ENCODE measurements at places on chromosomes 5 and 9.

GRCh38 chr5:138338411-138339090 lies 485 bp downstream of the FAM53C start:
- no peak for DNase-seq

- DNase-seq: no peak
These were observed 19.2 kb downstream of the GALNT12 start for GRCh38 chr9:98826716-98827115.

DNA sequence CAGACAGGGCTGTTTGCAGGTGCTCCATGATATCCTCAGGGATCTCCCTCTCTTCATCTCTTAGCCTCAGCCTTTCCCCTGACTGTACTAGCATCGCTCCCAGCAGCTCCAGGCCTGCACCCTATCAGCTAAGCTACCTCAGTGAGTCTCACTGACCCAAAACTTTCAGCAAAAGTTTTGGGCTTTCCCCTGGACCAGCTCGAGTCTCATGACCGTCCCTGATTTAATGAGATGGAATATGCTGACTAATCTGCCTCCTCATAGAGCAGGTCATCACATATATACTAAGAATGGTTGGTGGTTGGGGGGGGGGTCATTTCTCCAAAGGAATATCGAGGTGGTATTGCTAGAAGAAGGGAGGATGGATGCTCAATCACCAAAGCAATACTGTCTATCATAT lies 151.5 kb downstream of the NR3C1 start:
- DNase-seq: no peak

DNA sequence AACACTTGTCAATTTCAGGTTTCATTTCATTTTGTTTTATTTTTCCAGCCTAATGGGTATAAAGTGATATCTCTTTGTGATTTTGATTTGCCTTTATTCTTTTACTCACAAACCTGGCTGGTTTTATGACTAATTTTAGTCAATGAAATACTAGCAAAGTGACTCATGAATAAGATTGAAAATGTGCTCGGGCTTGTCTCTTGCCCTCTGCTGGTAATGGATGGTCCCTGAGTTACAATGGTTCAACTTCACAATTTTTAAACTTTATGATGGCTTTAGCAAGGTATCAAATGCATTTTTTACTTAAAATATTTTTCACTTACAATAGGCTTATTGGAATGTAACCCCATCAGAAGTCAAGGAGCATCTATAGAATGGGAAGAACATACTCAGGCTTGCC lies 431.4 kb upstream of the CCNG1 start:
- no peak for DNase-seq

GRCh38 chr9:104836235-104836634 lies 72.3 kb downstream of the NIPSNAP3B start:
- DNase-seq: no peak

- peak; percentile 18 for DNase-seq
These were observed 4.0 kb downstream of the PAPPA start for GRCh38 chr9:116157436-116158138.

- no peak for DNase-seq
These were observed 129.6 kb upstream of the CNTLN start for GRCh38 chr9:17005056-17005823.

- no peak for DNase-seq
These were observed 779.3 kb downstream of the CDH9 start for GRCh38 chr5:26259081-26259480.

GRCh38 chr9:88697764-88698432 lies 162.9 kb downstream of the NXNL2 start:
- no peak for DNase-seq

GRCh38 chr5:99331061-99331460 lies 402.3 kb upstream of the CHD1 start:
- DNase-seq: no peak

DNA sequence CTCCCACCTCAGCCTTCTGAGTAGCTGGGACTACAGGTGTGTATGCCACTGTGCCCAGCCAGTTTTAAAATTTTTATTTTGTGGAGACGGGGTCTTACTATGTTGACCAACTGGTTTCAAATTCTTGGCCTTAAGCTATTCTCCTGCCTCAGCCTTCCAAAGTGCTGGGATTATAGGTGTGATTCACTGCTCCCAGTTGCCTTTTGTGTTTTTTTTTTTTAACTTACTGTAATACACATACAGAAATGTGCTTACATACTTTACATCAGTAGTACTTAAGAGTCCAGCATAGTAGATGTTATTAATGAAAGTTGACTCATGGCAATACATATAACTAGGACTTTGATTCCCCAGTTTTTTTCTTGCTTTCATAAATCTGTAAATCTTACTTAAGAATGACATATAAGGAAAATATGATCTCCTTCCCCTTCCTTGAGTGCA lies 4.7 kb downstream of the MAN2A1 start:
- no peak for DNase-seq

- no peak for DNase-seq
These were observed 616.0 kb upstream of the EDIL3 start for GRCh38 chr5:85000671-85001070.

DNA sequence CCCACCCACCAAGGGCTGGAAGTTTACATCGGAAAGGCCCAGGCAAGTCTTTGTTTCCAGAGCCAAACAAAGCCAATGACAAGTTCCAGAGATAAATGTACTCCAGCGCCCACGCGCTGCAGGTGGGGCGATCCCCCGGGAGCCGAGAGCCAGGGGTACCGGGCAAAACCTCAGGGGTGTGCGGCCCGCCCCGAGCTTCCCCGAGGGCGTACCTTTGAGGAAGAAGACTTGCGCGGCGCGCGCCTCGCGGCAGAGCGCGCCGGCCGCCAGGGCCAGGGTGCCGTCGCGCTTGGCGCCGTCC lies 671 bp downstream of the DUSP1 start:
- no peak for DNase-seq

GRCh38 chr5:172186114-172186695 lies 1.8 kb downstream of the STK10 start:
- no peak for DNase-seq

- no peak for DNase-seq
These were observed 34.4 kb downstream of the INSYN2B start for GRCh38 chr5:169945831-169946261.

DNA sequence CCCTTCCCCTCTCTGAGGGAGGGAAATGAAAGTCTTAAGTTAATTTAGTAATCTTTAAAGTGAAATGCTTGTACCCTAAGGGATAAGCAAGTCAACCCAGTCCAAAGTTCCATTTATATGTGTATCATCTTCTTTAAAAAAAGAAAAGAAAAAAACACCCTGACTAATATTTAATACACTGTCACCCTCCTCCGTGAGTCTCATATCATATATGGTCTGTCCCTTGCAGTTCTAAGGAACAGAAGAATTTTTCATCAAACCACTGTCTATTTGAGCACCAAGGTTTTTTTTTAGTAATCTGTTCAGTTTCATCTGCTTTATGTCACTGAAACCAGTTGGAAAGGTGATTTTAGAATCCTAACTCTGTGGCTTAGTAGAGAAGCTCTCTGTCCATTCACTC lies 15.2 kb downstream of the TNIP1 start:
- no peak for DNase-seq

DNA sequence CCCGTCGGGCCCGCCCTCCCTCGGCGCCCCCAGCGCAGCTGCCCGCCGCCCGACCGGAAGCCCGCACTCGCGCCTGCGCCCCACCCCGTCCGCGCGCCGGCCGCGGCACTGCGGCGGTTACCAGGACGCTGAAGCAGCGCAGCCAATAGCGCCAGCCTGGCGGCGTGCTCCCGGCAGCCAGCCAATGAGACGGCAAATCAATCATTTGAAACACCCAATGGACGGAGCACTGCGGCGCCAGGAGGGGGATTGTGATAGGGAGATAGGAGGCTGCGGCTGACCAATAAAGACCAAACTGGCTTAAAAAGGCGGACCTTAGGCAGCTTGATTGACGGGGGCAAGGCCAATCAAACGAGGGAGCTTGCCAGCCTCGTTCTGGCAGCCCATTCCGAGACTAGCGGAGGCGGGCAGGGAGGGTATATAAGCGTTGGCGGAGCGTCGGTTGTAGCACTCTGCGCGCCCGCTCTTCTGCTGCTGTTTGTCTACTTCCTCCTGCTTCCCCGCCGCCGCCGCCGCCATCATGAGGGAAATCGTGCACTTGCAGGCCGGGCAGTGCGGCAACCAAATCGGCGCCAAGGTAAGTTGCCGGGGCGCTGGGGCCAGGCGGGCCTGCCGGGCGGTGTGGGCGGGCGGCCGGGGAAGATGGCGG lies at the start of gene TUBB4B:
Gene TUBB4B (plus strand): TSS at position 447 of the 649 bp plus-strand sequence. CDS start 74 bp downstream, at position 521.
- DNase-seq: peak; percentile 100

- DNase-seq: no peak
These were observed 95.2 kb upstream of the PHF24 start for GRCh38 chr9:34862836-34863235.

DNA sequence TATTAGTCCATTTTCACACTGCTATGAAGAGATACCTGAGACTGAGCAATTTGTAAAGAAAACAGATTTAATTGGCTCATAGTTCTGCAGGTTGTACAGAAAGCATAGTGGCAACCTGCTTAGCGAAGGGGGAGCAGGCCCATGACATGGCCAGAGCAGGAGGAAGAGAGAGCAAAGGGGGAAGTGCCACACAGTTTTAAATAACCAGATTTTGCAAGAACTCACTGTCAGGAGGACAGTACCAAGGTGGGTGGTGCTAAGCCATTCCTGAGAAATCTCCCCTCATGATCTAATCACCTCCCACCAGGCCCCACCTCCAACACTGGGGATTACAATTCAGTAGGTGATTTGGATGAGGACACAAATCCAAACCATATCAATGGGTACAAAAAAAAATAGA lies 16.8 kb upstream of the PCSK5 start:
- no peak for DNase-seq

GRCh38 chr5:12177225-12177624 lies 273.0 kb upstream of the CTNND2 start:
- DNase-seq: no peak

GRCh38 chr9:87464110-87464991 lies 33.3 kb upstream of the DAPK1 start:
- no peak for DNase-seq

GRCh38 chr5:37495210-37495609 lies 116.1 kb downstream of the WDR70 start:
- DNase-seq: no peak

DNA sequence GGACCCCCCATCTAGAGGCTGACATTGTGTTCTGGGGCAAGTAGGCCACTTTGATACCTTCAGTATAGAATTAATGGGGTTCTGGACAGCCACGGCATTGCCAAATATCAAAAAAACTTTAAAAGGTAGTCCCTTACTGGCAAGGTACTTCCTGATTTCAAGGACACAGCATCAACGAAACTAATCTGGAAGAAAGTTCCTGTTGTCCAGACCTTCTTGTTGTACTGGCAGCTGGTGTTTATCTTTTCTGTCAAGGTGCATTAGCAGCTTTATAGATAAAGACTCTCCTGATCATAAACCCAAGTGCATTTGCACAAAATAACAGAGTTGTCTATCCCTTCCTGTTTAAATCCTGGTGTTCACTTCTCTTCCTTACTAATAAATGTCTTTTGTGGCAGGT lies 23.7 kb upstream of the GOLGA1 start:
- no peak for DNase-seq

DNA sequence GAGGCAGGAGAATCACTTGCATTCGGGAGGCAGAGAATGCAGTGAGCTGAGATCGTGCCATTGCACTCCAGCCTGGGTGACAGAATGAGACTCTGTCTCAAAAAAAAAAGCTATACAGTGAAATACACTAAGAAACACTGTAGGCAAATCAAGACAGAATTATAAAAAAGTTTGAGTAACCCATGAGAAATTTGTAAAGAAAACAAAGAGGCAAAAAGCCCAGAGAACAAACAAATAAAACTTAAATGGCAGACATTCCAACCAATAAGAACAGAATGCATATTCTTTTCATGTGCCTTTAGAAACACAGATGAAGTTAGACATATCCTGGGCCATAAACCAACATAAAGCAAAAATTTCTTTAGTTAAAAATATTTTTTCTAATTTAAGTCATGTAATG lies 30.6 kb downstream of the ZNF169 start:
- no peak for DNase-seq

GRCh38 chr9:73133921-73134407 lies 17.7 kb upstream of the ANXA1 start:
- peak; percentile 54 for DNase-seq

GRCh38 chr9:27125030-27125429 lies 16.0 kb downstream of the TEK start:
- no peak for DNase-seq

GRCh38 chr5:136484808-136485325 lies 119.5 kb upstream of the TRPC7 start:
- DNase-seq: no peak

- DNase-seq: no peak
These were observed 9.7 kb upstream of the SPZ1 start for GRCh38 chr5:80309871-80310665.

DNA sequence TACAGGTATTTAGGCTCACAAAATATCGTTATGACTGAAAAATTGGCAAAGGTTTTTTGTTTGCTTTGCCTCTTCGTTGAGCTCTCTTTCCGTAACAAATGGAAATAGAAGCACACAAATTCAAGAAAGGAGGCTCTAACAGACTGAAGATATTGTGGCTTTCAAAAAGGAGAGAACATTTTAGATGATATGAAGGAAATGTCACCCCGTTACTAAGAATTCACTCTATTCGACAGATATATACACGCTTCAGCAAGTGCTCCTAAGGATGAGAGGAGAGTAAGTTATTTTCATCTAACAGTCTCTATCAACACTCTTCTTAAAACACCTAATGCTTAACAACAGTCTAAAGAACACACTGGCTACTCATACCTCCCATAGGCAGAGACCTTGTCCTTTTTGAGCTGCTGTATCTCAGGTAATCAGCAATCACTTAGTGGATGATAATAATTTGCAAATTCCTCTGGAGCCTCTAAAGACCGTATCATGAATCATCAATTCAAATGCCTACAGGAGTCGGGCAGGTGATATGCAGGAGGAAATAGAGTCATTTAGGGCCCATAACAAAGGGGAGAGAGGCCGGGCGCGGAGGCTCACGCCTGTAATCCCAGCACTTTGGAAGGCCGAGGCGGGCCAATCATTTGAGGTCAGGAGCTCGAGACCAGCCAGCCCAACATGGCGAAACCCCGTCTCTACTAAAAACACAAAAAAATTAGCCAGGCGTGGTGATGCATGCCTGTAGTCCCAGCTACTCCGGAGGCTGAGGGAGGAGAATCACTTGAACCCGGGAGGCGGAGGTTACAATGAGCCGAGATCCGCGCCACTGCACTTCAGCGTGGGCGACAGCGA lies 1.4 kb upstream of the HSDL2 start:
- DNase-seq: peak; percentile 32

DNA sequence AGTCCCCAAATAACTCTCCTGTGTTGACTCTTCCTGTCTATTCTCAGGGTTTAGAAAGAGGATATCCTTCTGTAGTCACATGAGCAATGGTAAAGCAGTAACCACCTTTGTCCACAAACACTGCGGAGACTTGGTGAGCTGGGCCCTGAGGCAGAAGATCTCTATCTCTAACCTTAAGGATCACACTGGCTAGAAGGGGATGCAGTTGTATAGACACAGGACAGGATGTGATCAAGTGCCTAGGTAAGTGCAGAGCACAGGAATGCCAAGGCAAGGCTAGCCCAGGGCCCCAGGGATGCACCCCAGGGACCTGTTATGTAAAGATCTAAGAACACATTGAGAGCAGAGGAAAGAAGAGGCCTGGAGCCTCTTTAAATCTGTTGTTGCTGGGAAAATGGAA lies 610.5 kb downstream of the IRX1 start:
- DNase-seq: no peak
